Activated T-cell treated with anti-CD3 and anti-CD28 coated beads, Interleukin-2, amount 50 U/mL, for 72 hours (primary cell): ENCODE measurements at places on chromosomes 3 and 15. TPM values are rescaled to one million over a fixed set of nuclear protein-coding genes. Genes with fewer than 3 reads are reported as not detected.

GRCh38 chr15:90124507-90124906 lies 22.2 kb upstream of the IDH2 start:
- DNase-seq, result no peak

DNA sequence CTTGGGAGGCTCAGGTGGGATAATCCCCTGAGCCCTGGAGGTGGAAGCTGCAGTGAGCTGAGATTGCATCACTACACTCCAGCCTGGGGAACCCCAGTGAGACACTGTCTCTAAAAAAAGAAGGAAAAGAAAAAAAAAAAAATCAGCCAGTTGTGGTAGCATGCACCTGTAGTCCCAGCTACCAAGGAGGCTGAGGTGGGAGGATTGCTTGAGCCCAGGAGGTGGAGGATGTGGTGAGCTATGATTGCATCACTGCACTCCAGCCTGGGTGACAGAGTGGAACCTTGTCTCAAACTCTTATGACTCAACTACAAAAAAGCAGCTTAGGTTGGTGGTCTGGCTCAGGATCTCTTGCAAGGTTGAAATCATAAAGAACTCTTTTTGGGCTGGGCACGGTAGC lies 19.3 kb upstream of the GPX1 start:
- peak; percentile 70 for DNase-seq

FAM174B gene
- 9.9 TPM for total RNA-seq

- DNase-seq, result no peak
Measured at GRCh38 chr15:100050877-100051786, 290.6 kb downstream of the ADAMTS17 start.

C3orf49 gene
- not detected for total RNA-seq

DNA sequence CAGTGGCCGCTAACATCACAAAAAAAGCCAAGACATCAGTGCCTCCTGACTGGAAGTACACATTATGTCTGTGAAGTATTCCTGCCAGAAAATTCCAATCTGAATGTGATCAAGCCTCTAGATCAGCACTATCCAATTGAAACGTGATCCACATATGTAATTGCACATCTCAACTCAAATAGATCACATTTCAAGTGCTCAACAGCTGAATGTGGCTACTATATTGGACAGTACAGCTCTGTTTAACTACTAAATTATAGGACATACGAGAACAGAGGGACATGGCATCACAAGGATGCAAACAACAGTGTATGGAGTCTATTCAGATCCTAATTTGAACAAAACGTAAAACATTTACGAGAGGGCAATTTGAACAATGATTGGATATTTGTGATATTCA lies 542 bp upstream of the UBAP1L start:
- no peak for DNase-seq
